Right lobe of liver (tissue), 6 donors: ENCODE measurements at places on chromosomes 7 and 10. TPM values are rescaled to one million over a fixed set of nuclear protein-coding genes. Genes with fewer than 3 reads are reported as not detected.

GRCh38 chr10:114352653-114353298, 51.5 kb downstream of the AFAP1L2 start:
- no peak for DNase-seq

- DNase-seq = peak; percentile 52
These were observed 12.6 kb downstream of the MAFK start for GRCh38 chr7:1542841-1543747.

DNA sequence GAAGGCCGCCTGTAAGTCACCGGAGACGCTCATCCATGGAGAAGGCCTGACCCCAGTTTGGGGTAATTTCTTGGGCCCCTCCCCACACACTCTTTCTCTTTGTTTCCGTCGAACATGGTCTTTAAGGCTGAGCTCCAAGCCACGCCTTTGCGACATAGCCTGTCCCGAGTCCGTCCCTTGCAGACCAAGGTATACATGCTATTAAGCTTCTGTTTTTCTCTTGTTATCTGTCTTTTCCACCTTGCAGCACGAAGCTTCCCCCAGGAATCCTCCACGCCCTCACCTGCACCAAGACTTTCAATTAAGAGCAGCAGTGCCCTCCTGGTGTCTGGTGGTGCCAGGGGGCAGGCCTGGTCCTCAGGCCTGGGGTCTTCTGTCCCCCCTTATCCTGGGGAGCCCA, 4.2 kb upstream of the FAM20C start:
- no peak for DNase-seq

- DNase-seq = no peak
These were observed 3.3 kb upstream of the OR2F2 start for GRCh38 chr7:143931739-143932138.

DNA sequence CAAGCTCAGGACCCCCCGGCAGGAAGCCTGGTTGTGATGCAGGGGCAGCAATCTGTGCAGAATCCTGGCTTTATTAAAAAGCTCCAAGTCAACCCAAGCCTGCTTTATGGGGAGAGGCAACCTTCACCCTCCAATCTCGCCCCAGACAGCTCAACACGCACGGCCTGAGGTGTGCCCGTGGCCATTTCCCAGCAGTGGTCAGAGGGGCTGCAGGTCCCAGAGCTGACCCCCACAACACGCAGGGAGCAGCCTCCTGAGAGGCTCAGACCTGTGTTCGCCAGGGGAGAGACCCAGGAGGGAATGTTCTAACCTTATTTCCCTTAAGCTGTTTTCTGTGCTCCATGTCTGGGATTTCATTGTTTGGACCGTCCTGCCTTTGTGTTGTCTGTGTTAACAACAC, 108.2 kb downstream of the CTBP2 start:
- no peak for DNase-seq

GRCh38 chr7:139874302-139874629, 45.2 kb downstream of the TBXAS1 start:
- no peak for DNase-seq

DNA sequence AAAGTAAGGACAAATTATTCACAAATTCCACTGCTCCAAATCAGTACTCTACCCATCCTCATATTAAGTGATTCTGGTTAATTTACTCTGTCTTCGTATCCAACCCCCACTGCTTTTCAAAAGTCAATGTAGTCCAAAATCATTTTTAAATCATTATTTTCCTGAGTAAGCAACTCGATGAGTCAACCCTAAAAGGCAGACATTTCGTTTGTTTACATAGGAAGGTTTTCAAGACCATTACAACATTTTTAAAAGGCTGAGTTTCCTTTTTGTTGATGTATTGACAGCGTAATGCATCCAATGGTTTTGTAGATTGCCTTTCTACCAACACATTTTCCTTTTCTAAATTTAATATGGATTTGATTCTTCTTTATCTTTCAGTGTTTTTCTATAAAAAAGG, 523.0 kb upstream of the ANKRD30A start:
- DNase-seq = no peak

- no peak for DNase-seq
These were observed 131.6 kb downstream of the CD36 start for GRCh38 chr7:80770061-80770460.

GRCh38 chr7:47046949-47047348, 535.0 kb downstream of the TNS3 start:
- no peak for DNase-seq

DNA sequence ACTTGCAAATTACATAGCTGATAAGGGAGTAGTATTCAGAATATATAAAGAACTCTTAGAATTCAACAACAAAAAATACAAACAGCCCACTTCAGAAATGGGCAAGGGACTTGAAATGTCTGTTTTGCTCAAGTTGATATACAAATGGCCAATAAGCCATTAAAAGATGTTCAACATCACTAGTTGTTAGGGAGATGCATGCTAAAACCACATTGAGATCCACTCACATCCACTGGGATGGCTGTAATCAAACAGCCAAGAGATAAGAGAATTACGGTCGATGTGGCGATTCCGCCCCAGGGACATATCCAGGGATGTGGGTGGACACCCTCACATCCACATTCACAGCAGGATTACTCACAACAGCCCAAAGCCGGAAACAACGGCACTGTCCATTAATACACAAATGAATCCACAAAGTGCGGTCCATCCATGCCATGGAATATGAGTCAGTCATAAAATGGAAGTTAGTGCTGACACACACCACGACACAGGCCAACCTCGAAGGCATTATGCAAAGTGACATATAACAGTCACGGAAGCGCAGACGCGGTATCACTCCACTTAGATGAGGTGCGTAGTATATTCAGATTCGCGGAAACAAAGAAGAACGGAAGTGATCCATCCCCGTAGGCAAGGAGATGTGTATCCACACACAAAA, 227.8 kb downstream of the DNAJB6 start:
- DNase-seq = no peak

DNA sequence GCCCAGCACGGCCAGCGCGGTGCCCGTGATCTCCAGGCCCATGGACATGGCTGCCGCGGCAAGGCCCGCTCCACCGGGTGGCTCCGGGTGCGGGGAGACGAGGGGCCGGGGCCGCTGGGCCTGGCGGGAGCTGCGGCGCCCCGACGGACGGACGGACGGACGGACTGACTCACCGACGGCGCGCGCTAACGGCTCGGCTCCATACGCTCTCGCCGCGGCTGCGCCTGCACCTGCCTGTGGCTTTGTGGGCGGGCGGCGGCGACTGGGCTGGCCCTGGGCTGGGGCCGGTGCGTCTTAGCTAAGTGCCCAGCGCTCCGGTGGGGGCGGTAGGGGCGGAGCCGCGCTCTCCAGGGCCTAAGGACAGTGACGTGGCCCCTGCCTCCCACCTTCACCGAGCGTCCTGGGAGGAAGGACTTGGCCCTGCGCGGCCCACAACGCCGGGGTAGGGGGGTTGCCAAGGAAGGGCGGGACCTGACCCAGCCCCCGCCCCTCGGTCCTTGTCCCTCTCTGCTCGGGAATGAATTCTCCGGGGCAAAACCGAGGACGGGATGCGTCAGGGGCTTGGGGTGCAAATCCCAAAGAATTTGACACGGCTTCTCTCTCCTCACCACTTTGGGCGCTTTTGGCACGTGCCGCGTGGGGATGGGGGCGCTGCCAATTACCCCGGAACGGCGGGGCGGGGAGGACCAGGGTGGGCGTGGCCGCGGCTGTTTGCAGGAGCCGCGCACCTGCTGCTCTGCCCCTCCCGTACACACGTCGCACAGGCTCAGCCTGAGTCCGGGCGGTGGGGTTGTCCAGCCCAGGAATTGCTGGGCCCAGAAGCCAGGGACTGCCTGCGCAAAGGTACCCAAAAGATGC, at the start of gene CLDN3:
Gene CLDN3 (minus strand): TSS at position 269 of the 858 bp plus-strand sequence. CDS start 221 bp downstream, at position 48.
- DNase-seq = peak; percentile 95

- DNase-seq = no peak
These were observed 87.4 kb downstream of the BUB3 start for GRCh38 chr10:123241391-123242141.

SPAM1 gene
- total RNA-seq = not detected
